Right ventricle myocardium inferior (tissue), 1 donor: ENCODE measurements at places on chromosomes 5 and 9.

DNA sequence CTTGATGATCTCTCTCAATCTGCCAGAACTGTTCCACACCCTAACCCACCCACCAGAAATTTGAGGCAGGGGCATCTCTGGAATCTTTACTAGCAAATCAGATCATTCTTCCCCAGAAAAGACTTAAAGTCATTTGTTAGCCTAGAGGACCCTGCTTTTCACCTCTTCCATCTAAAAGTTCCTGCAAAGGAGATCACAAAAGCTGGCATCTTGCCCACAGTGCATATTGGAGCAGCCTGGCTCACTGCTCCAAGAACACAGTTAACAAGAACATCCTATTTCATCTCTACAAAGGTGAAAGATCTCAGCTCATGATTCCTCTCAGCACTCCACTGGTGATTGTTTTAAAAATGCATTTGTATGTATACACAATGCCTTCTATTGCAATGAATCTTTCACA, 36.3 kb downstream of the GABRP start:
- DNase-seq, result no peak

DNA sequence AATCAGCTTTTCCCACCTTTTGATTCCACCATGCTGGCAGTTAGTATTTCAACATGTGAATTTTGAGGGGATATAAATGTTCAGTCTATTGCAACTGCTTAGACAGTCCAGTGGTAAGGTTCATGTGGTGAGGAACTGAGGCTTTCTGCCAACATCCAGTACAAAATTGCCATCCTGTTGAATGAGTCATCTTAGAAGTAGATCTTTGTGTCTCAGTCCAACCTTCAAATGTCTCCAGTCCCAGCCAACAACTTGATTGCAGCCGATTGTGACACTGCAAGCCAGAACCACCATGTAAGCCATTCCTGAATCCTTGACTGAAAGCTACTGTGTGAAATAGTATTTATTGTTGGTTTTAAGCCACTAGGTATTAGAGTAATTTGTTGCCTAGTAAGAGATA, 331.5 kb upstream of the GRIN3A start:
- DNase-seq, result no peak

DNA sequence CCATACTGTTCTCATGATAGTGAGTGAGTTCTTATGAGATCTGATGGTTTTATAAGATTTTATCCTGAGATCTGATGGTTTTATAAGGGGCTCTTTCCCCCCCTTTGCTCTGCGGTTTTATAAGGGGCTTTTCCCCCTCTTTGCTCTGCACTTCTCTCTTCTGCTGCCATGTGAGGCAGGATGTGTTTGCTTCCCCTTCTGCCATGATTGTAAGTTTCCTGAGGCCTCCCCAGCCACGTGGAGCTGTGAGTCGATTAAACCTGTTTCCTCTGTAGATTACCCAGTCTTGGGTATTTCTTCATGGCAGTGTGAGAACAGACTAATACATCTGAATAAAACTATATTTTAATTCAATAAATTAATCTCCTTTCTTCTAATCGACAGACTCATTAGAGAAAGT, 64.9 kb upstream of the ZSWIM6 start:
- no peak for DNase-seq

- DNase-seq, result no peak
Measured at GRCh38 chr5:20420991-20421595, 433.1 kb upstream of the CDH18 start.

GRCh38 chr9:107734256-107735013, 244.9 kb upstream of the KLF4 start:
- no peak for DNase-seq

DNA sequence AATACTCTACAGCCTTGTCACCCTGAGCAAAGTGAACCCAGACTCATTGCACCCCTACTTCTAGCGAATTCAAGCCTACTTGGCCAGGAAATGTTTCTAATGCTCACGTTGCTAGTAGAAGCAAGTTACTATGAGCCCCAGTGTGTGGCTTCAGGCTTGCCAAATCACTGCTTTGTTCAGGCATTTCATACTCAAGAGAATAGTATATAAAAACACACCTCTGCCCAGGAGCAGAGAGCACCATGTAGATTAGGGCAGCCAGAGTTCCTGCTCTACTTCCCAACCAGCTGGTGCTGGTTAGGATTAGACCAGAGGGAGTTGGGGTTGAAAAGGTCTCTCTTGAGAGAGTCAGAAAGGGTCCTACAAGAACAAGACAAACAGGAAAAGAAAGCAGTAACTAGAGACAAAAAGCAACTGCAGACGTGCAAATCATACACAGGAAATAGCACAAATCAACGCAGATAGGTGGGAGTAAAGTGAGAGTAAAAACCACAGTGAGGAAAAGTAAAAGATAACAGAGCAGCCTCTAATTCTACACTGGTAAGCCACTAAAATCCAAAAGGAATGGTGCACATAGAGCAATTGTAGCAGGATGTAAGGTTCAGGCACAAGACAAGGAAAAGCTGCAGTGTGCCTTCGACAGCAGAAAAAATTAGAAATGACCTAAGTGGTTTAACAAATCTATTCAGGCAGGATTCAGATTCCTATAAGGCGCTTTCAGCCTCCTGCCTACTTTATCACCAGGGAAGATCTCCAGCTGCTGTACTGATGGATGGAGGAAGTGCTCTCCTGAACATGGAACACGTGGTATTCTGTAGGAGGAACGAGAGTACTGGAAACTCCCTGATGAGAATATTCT, 49.6 kb upstream of the KIF2A start:
- DNase-seq, result no peak

GRCh38 chr9:23590276-23591000, 235.6 kb downstream of the ELAVL2 start:
- DNase-seq, result no peak

GRCh38 chr5:126384985-126385384, 38.2 kb upstream of the GRAMD2B start:
- DNase-seq, result no peak

GRCh38 chr9:18422296-18423036, 51.5 kb upstream of the ADAMTSL1 start:
- DNase-seq, result no peak

GRCh38 chr5:75200776-75201175, 35.9 kb downstream of the ANKRD31 start:
- no peak for DNase-seq

DNA sequence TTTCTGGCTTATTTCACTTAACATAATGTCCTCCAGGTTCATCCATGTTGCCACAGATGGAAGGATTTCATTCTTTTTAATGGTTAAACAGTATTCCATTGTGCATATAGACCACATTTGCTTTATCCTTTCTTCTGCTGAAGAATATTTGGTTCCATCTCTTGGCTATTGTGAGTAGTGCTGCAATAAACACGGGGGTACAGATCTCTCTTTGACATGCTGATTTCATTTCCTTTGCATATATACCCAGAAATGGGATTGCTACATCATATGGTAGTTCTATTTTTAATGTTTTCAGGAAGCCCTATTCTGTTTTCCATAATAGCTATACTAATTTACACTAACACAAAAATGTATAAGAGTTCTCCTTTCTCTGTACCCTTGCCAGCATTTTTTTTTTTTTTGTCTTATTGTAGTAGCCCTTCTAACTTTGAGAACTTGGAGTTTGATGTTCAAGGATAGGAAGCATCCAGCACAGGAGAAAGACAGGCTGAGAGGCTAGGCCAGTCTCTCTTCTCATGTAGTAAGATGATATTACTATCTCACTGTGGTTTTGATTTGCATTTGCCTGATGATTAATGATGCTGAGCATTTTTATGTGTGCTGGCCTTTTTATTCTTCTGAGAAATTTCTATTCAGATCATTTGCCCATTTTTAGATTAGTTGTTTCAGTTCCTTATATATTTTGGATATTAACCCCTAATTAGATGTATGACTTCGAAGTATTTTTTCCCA, 592.2 kb upstream of the ZNF608 start:
- DNase-seq, result no peak

GRCh38 chr9:131577005-131578000, 32.0 kb downstream of the PRRT1B start:
- DNase-seq, result no peak

DNA sequence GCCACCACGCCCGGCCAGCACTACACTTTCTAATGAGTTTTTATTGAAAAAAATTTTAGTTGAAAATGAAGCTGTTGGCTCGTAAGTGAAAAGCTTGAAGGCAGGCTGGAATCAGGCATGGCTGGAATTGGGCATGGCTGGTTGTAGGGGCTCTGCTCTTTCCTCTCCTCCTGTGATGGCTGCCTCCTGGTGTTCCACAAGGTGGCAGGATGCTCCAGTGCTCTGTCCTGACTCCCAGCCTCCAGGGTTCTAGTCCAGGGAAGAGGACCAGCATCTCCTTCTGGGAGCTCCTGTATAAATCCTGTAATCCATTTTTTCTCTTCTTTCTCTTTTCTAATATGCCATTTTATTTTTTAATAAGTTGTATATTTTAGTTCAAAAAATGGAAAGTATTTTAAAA, 57.2 kb upstream of the DHFR start:
- DNase-seq, result no peak

- DNase-seq, result no peak
Measured at GRCh38 chr5:38291355-38291754, 33.0 kb downstream of the EGFLAM start.

GRCh38 chr5:94890907-94891306, 272.4 kb downstream of the SLF1 start:
- DNase-seq, result no peak

GRCh38 chr5:181199881-181200638, 4.9 kb downstream of the TRIM7 start:
- DNase-seq, result no peak

- DNase-seq, result no peak
Measured at GRCh38 chr5:108801301-108801700, 53.6 kb downstream of the FER start.

- no peak for DNase-seq
Measured at GRCh38 chr5:163497315-163497714, 8.1 kb upstream of the MAT2B start.

DNA sequence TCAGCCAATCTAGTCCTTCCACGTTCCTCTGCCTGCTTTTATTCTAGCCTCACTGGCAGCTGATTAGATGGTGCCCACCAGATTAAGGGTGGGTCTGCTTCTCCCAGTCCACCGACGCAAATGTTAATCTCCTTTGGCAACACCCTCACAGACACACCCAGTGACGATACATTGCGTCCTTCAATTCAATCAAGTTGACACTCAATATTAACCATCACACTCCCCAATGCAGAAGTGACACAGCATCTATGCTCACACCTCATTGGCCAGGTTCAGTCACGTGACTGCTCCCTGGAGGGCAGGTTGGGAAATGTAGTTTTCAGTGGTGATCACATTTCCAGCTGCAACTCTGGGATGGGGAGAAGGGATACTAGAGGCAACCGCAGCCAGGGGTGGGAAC, 13.0 kb downstream of the SUSD3 start:
- DNase-seq, result no peak

GRCh38 chr5:22063717-22064116, 789.4 kb downstream of the CDH12 start:
- DNase-seq, result no peak

DNA sequence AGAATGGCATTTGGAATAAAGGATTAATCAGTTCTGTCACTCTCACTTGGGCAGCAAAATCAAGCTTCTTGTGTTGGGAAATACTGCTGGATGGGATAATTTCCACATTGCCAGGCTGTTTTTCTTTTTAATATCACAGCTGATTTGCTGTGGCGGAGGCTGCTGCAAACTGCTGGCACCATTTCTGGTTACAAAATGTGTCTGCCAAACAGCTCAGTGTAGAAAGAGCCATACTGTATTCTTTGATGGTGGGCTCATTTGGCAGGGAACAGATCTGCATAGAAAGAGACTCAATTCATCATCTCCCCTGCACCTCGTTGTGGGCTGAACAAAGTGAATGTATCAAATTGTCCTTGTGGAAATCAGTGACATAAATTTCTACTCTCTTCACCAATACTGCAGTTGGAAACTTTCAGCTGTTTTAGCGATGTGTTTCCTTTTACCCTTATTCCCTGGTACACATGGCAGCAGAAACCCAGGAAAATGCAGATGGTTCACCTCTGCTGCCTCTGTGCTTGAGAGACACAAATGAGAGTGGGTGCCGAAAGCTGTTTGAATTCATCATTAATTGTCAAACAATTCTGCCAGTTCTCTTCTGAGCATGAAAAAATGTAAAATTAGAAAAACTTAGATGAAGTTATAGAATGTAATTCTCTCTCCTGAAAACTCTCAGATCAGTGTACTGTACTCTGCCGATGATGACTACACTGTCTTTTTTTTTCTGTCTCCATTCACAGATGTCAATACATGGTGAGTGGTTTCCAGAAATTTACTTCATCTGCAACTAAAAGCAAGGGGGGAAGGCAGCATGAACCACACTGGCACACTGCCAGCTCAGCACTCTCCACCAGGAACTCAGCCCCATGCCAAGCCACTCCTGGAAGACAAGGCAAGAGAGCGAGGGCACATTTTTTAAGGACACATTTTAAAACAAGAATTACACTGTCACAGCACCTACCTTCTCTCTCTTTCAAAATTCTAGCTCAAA, 75.0 kb downstream of the HMHB1 start:
- DNase-seq, result peak; percentile 71

DNA sequence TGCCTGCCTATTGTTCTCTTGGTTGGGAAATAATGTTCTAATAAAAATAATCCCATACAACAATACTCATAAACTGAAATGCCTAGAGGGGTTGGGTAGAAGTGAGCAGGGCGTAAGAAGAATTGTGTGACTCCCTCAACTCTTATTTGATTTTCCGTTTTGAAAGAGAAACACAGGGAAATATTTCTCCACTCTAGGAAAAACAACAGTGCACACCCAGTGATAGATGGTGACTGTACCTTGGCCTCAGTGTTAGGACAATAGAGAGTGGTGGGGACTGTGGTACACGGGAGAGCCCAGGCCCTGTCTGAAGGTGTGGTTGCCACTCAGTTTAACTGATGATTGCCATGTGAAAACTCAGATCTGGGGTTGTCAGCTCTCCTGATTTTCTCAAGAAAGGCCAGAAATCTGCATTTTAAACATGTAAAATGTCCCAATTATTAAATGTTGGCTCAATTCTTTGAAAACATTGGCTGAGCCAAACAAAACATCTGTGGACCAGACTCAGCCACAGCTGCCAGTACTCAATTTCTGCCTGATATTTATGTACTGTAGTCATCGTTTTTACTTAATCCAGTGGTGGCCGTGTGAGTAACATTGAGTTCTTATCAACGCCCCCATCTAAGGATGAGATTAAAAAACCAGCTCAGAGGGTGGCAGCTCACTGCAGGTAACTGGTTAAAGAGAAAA, 103.8 kb upstream of the ZNF618 start:
- DNase-seq, result no peak

DNA sequence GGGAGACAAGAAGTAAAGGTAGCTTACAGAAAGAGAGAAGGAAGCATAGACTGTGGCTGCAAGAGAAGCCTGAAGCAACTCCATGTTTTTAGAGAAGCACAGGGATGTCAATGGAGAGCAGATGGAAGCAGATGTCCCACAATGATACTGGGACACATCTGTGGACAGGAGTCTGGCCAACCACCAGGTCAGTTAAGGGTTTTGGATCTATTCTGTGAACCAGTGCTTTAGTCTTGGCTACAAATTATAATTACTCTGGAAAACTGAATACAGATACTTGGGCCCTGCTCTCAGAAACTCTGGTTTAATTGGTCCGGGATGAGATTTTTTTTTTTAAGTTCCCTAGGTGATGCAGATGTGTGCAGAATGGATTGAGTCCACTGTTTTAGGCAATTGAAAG, 592.8 kb downstream of the CSNK1G3 start:
- DNase-seq, result no peak
